ENCODE measurements at places on chromosomes 6 and 20.

- no peak for DNase-seq
Observed at GRCh38 chr6:118660218-118660569, 8.8 kb upstream of the CEP85L start.

GRCh38 chr6:121867095-121867494 is 431.6 kb downstream of the GJA1 start:
- DNase-seq: no peak

DNA sequence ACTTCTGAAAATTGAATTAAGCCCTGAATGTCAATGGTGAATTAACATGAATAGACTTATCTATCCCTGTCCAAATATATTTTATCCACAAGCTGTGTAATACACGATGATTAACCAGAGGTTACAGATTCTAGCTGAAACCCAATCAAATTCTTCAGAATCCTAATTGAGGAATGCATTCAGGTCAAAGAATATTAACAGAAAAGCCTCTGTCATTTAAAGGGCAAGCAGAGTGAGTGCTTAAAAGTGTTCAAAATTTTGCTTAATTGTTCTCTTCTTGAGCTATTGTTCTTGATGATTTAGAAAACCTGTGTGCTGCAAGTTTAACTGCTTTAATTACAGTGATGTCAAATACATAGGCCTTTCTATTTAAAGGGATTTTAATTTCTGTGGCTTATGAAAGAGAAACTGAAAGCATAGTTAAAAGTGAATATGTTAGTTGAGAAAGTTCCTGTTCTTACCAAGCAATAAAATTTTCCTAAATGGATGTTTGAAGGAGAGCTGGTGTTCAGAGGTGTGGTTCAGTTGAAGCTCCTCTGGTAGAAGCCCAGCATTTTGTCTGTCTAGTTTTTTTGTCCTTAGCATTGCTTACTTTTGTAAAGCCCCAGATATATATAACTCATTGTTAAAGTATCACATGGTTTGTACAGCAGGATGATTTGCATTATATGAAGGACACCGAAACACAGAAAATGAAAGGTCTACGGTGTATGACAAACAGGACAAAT is 466.3 kb upstream of the PLCB4 start:
- DNase-seq: no peak

DNA sequence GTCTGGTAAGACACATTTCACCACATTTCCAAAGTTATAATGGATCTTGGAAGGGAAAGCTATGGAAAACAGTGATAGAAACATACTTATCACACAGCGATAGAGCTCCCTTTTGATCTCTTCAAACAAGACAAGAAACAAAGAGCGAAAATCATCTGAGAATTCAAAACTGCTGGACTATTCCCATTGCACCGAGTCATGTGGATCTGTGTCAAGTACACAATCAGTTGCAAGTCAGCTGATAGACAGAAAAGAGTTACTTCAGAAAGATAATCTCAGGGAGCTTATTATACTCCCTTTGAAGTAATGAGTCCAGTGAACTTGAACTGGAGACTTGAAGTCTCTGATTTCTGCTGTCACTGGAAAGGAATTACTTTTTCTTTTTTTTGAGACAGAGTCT is 89.7 kb upstream of the GCM1 start:
- DNase-seq: no peak

- DNase-seq: no peak
Observed at GRCh38 chr6:43582911-43583310, 6.9 kb downstream of the POLH start.

DNA sequence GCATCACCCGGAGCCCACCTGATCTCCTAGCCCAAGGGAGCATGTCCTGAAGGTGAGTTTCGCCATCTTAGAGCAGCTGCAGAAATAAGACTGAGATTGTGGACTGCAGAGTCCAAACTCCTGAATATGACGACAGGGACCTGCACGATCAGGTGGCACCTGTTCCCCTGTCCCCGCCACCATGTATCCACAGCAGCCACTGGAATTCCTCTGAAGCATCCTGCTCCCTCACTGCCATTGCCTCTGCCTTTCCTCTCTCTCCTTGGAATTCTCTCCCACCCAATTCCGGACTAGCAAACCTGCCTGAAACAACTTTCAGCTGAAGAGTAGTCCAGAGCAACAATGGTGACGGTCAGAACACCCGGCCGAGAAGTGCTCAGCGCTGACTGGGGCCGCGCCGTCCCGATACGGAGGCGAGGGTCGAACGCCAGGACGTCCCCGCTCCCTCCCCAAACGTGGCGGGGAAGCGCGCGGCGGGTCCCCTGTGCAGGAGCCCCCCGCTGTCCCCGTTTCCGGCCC is 694 bp upstream of the FAM120B start:
- DNase-seq: no peak

DNA sequence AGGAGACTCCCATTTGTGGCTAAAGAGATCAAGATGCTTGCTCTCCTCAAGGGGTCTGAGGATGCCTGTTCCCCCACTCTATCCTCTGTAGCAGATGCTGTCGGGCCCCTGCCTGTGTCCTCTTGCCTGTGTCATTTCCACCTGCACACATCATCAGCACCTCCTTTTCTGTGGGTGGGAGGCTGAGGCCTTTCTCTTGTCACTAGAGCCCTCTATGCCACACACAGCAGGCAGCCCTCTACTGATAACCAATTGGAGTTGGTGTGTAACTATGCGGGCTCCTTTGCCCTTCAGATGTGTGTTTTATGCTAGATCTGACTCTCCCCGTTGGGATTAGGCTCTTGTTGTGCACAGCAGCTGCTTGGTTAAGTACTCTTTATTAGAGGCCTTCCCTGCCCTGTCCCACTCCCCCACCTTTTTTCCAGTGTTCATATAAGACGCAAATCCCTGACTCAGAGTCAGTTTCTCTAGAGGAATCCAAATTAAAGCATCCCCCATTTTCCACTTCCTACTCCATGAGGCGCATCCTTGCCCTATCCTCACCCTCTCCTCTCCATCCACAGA is 7.7 kb downstream of the TREML2 start:
- no peak for DNase-seq

GRCh38 chr6:139964737-139965136 is 590.3 kb upstream of the CITED2 start:
- no peak for DNase-seq

GRCh38 chr6:74946961-74947360 is 258.9 kb downstream of the COL12A1 start:
- DNase-seq: no peak

GRCh38 chr20:34558320-34559218 is at the start of gene MAP1LC3A:
TSS of gene MAP1LC3A (plus strand) at chr20:34558718. CDS start at chr20:34558869, 151 bp downstream.
- DNase-seq: peak; percentile 69

- DNase-seq: no peak
Observed at GRCh38 chr20:62368976-62369814, 2.1 kb upstream of the LAMA5 start.

DNA sequence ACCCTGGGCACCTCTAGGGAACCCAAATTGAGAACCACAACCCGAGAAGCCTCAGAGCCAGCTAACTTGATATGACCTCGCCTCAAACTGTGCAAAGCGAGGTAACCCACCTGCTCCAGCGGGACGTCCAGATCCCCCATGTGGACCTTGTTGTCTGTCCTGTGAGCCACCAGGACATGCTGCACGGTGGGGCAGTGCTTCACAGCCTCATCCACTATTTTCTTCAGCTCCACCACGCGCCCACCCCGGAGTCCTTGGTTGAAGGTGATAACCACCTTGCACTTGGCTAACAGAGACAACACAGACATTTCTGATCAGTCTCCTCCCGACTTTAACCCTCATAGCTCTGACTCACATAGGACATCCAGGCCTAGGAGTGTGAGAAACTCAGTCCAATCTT is 30.8 kb upstream of the APMAP start:
- DNase-seq: no peak

DNA sequence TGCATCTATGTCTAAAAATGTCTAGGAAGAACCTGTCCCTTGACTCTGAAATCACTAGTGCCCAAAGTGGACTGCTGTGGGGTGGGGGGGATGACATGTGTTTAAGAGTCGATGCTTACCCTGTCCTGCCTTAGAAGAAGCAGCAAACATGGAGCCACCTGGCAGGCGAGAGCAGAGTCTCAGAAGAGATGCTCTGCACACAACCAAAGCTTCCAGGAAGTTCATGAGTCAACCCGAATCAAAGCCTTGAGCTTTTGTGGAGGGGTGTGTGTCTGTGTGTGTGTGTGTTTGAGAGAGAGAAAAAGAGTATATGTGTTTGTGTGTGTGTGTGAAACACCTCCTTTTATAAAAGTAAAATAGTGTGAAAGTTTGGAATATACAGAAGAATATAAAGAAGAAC is 269.9 kb downstream of the ALDH8A1 start:
- DNase-seq: no peak

GRCh38 chr6:122553697-122554096 is 56.5 kb upstream of the PKIB start:
- DNase-seq: no peak

GRCh38 chr6:27031302-27031701 is 216.2 kb upstream of the PRSS16 start:
- no peak for DNase-seq

GRCh38 chr6:15526212-15526701 is 136.6 kb downstream of the DTNBP1 start:
- no peak for DNase-seq

DNA sequence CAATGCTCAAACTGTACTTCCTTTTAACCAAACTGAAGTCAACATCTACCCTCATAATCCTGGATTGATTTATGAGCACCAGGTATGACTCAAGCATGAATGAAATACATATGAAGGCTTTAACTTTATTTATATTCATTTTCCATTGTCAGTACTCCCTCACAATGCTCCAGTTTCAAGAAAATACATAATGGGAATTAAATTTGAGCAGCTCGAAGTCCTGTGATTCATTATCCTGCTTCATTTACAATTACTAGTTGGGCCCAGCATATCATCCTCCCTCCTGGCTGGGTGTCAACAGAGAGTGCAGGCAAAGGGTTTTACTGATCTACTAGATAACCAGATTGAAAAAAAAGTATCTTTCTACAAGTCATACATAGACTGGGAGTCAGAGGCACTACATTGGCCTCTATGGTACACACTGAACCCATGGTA is 10.1 kb downstream of the SAMHD1 start:
- no peak for DNase-seq

DNA sequence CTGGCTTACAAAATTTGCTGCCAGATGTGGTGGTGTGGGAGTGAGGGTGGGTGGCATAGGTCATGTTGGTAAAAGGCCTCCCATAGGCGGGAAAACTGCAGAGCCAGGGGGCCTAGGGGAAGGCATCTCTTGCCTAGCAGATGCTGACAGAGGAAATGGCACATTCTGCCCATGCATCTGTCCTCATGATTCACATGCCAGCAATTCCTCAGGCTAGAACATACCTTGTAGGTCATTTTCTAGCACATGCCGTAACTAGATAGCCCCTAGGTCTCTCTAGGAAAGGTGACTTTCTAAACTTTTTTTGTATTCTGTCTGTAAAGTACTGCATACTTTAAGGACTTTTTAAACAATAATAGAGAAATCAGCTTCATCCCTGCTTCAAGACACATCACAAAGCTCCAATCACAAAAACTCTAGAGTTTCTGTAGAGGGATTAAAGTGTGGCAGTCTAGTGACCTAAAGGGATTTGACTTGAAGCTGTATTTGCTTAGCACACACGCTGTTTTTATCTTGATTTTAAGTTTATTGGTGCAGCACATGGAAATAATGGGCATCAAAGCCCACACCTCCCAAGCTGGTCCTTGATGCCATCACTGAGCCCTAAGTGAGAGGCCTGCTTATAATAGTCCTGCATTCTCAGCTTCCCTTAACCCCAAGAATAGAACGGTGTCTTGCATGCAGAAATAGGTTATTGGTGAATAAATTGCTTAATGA is 55.2 kb downstream of the ANKEF1 start:
- no peak for DNase-seq

GRCh38 chr6:12298995-12299394 is 8.8 kb downstream of the EDN1 start:
- DNase-seq: no peak

GRCh38 chr20:56773749-56774148 is 144.6 kb downstream of the TFAP2C start:
- DNase-seq: no peak

- no peak for DNase-seq
Observed at GRCh38 chr6:28907394-28907793, 16.4 kb downstream of the TRIM27 start.

- no peak for DNase-seq
Observed at GRCh38 chr6:96841345-96841744, 4.1 kb upstream of the GPR63 start.

DNA sequence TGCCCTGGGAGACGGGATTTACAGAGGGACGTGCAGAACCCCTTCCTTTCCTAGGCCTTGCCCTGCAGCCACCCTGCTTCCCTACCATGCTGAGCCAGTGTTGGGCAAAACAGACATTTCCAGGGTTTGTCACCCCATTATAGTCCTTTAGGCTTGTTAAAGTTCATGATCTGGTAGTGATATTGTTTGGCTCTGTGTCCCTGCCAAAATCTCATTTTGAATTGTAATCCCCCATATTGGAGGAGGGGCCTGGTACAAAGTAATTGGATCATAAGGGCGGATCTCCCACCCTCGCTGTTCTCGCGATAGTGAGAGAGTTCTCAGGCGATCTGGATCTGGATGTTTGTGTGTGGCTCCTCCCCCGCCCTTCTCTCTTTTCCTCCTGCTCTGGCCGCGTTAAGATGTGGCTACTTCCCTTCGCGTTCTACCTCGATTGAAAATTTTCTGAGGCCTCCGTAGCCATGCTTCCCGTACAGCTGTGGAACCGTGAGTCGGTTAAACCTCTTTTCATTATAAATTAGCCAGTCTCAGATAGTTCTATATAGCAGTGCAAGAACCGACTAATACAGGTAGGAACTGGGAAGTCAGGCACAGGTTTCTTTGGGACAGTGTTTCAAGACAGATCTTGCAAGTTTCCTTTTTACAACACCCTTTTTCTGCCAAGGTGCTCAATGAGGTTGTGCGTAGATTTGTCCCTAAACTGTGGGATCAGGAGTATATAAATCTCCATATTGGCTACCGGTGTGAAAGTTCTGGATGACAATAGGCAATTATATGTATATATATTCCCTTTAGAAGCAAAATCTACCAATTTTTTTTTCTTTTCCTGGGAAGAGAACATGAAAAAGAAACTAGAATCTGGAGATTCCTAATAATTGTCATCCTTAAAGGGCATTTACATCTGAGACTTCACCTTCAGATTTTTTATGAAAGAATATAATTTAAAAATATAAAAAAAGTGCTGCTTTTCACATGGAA is 152.1 kb downstream of the SAMD5 start:
- DNase-seq: no peak

DNA sequence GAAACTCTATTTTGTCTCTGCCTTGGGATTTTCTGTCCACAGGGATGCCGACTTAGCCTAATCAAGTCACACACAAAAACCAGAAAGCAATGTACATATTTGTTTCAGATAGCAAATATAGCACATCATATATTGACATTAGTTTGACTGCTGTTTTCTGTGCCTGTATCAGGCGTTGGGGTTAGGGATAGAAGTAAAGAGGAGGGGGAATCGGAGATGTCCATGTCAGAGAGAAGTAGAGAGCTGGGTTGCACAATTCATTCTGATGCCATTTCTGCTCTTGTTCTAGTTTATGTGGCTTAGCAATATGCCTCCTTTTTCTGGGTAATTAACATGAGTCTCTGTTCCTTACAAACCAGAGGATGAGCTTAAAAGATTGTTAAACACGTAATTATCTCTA is 14.7 kb upstream of the IPCEF1 start:
- no peak for DNase-seq

- DNase-seq: no peak
Observed at GRCh38 chr6:158387036-158387435, 74.8 kb downstream of the TULP4 start.

GRCh38 chr6:102085257-102085656 is 691.7 kb downstream of the GRIK2 start:
- no peak for DNase-seq
